ENCODE measurements at places on chromosomes 3 and 15.

DNA sequence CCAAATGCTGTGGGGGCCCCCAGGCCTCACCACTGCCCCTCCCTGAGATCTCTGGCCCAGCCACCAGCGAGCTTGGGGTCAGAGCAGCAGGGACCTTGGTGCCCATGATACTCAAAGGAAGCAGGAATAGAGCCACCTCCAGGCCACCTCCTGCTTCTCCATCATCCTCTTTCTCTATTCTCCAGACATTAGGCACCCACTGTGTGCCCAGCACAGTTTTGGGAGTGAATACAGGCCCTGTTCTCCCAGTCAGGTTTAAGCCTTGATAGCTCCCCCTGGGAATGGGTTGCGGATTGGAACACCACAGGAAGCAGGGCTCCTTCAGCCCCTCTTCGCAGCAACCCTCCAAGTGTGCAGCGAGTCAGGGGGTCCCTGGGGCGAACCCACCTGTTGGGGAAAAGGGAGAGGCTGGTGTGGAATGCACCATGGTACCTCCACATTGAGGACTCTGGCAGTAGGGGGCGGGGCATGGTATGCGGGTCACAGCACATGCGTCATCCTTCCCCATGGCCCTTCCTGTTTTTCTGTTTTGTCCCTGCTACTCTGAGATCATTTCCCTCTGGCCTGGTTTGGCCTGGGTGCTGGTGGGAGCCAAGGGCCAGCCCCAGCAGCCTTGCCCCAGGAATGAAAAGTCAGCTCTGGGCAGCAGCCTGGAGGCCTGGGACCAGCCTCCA lies 14.2 kb upstream of the SEMA3B start:
- no peak for DNase-seq

GRCh38 chr15:71295603-71296314 lies 180.5 kb downstream of the THSD4 start:
- DNase-seq = no peak

GRCh38 chr3:42612217-42612616 lies 11.7 kb downstream of the NKTR start:
- no peak for DNase-seq

- no peak for DNase-seq
These were observed 98.9 kb downstream of the IQSEC1 start for GRCh38 chr3:12974334-12974733.

GRCh38 chr3:45554006-45554666 lies 40.4 kb upstream of the LIMD1 start:
- DNase-seq = no peak

- no peak for DNase-seq
These were observed 984 bp downstream of the FGF7 start for GRCh38 chr15:49423901-49424550.

- no peak for DNase-seq
These were observed 147.8 kb downstream of the PLCL2 start for GRCh38 chr3:17032407-17033034.

GRCh38 chr15:31270767-31271166 lies 55.9 kb upstream of the KLF13 start:
- no peak for DNase-seq

DNA sequence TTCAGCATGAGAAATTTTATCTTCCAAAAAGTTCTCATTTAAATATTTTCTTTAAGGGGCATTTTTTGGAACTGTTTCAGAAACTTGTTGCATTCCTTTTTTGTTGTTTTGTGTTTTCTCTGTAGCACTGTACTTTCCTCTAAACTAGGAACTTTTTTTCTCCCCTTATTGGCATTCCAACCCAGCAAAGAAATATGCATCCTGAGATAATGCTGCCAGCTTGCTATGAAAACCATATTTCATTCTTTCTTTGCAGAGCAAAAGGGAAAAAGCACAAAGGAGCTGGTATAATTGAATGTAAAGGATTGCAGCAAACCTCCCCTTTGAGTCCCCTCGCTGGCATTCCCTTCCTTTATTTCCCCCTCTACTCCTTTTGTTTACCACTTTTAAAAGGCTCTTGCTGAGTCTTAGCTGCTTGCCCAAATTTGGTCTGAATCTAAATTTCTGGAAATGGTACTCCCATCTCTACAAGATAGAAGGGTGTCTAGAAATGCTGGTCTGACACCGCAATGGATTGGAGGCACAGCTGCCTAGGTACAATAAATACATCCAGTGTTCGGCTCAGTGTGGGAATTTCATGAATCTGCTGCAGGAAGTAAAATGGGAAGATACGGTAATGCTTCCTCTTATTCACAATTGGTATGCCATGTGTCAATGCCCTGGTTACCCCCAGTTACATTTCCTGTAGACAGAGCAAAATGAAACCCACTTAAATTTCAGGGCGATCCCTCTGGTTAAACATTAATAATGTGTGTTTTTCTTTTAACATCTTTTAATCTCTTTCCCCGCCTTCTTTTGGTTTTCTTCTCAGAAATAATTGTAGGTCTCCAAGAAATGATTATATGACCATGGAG lies 156.6 kb downstream of the MEIS2 start:
- no peak for DNase-seq

DNA sequence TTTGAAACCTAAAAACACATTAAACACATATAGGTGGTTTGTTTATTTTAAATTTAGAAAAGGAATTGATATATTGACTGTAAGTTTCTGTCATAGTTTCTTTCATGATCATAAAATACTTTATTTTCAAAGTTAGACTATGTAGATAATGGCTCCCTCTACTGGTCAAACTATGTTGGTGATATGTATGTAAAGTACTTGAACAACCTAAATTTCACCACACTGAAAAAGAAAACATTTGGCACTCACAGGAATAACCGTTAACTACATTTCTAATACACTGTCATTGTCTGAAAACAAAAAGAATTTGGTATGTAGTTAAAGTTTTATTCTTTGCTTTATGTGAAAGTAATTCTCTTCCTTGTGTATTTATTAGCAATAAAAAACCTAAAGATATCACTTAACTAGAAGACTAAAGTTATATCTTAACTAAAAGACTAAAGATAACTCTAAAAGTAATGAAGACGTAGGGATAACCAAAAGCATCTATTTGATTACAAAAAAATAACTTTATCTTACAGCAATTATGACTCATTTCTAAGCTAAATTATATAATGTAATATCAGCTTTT lies 427.5 kb downstream of the VGLL3 start:
- DNase-seq = no peak
